ENCODE measurements at places on chromosomes 2 and 18. TPM values are rescaled to one million over a fixed set of nuclear protein-coding genes. Genes with fewer than 3 reads are reported as not detected.
A peak's percentile ranks its signal among the peaks of the same experiment; 100 is the strongest.

DNA sequence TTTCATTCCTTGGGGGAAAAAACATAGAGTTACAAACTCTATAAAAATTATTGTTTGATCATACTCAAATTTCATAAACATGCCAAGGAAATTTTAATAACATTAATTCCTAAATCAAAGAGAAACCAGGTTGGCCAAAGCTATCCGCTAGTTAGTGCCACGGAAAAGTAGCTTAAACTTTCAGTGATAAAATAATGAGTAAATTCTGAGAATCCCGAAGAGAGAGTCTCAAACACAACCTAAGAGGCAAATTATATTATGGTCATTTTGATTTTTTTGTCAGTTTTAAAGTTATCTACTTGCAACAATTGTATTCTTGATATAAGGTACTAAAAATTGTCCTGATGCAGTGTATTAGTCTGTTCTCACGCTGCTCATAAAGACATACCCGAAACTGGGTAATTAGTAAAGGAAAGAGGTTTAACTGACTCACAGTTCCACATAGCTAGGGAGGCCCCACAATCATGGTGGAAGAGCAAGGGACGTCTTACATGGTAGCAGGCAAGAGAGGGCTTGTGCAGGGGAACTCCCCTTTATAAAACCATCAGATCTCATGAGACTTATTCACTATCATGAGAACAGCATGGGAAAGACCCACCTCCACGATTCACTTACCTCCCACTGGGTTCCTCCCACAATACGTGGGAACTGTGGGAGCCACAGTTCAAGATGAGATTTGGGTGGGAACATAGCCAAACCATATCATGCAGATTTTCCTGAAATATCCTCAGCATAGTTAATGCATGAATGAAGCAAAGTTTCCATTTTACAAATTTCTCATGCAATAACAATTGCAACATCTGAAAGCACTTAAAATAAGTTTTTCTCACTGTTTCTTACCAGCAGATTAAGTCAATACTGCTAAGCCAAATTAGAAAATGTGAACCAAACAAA, 205.9 kb upstream of the STK17B start:
- no peak for DNase-seq

GRCh38 chr2:241015439-241015838, 17.0 kb downstream of the SNED1 start:
- DNase-seq = no peak

DNA sequence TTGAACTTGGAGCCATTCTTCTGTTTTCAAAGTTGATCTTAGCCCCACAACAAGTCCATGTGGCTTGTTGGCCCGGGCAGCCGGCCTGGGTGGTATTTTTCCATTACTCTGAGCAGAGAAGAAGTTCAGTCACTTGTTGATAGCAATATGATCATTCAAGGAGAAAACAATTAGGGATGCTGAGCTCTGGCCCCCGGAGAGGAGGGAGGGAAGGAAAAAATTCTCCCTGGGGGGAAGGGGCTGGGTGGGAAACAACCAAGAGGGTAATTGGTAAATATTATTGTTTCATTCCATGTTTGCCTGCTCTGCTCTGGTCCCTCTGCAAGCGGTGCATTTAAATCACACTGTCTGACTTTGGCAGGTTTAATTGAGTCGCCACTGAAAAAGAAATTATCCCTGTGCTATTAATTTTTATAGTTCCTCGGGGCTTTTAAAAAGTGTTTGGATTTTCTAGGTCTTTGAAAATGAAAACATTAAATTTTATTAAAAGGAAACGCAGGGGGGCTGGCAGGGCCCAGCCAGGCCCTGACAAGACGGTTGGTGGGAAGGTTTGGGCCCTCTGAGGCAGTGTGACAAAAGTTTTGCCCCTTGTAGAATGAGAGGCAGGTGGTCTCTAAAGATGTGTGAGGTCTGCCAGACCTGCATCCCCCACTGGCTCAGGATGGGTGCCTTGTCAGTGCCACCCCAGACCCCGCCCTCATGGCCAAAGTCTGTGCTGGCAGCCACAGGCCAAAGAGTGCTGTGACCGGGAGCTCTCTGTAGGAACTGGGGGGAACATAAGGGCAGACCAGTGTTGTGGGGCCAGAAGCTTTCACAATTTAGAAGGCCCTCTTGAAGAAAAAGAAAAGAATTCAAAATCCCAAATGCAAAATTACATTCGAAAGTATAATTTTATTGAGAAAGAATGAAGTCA, 52.5 kb upstream of the SLC14A2 start:
- no peak for DNase-seq

- DNase-seq = no peak
These were observed 44.2 kb upstream of the SALL3 start for GRCh38 chr18:78935406-78935805.

DNA sequence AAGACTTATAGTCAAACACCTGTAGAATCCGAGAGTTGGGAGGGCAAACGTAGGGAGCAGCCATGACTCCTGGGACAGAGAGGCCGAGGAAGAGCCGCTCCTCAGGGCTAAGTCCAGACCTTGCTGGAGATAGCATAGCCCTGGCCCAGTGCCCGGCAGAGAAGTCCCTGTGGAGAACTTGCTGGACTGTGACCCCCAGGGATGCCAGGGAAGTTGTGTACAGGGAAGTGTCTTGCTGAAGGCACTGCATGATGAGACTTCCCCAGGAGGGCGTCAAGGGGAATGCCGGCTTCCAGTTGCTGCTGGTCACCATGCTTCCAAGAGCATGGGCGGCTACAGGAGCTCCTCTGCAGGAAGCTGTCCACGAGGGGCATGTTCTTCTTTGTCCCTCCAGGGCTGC, 8.6 kb upstream of the CNDP1 start:
- no peak for DNase-seq

Gene ABCB11
- not detected for polyA plus RNA-seq

DNA sequence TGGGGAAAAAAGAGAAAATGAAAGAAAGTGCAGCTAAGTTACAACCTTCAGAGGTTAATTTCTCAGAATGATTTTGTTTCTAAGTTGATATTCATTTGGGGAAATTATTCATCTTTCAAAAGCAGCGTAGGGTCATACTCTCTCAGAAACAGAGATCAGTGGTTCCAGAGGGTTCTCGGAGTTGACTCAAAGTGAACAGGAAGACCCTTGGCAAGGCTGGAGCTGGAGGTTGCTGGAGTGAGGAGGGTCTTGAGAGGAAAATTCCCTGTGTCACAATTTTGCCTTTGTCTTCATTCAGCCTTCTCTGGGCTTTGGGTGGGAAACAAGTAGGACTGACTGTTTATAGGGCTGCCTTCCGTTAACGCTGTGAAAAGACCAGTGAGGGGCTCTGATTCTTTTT, 168.2 kb downstream of the ICOS start:
- no peak for DNase-seq

GRCh38 chr2:75023666-75024455, 65.4 kb downstream of the POLE4 start:
- no peak for DNase-seq

DNA sequence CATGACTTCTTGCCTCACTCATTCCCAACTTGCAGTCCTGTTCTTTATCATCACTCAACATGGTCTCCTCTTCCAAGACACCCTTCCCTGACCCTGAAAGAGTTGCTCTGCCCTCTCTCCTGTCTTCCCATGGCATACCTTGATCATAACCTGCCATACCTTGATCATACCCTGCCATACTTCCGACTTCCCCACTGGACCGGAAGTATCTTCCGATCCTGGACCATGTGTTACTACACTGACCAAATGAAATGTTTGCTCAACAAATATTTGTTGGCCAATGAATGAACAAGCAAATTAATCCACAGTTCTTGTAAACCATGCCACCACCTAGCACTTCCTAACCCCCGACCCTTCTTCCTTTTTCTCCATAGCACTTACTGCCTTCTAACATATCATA, 60.9 kb upstream of the ZNF397 start:
- no peak for DNase-seq

Gene CAPG
- polyA plus RNA-seq = 63.5 TPM

GRCh38 chr2:36820942-36821605, 124.6 kb downstream of the VIT start:
- DNase-seq = no peak

- no peak for DNase-seq
These were observed 77.0 kb upstream of the TACR1 start for GRCh38 chr2:75276093-75277029.

- DNase-seq = no peak
These were observed 220.6 kb downstream of the SETBP1 start for GRCh38 chr18:44901283-44901682.

DNA sequence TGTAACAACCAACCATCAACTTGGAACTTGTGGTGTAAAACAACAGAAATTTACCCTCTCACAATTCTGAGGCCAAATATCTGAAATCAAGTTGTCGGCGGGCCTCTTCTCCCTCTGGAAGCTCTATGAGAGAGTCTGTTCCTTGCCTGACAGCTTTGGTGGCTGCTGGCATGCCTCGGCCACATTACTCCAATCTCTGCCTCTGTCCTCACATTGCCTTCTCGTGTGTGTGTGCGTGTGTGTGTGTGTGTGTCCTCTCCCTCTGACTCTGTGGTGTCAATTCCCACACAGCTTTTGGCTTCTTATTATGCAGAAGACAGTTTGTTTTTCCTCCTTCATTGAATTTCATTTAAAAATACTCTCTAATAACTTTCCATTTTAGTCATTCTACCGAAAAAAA, 50.4 kb downstream of the ZDBF2 start:
- no peak for DNase-seq

Gene LIPG
- 58.8 TPM for polyA plus RNA-seq

Gene CCDC178
- 1.7 TPM for polyA plus RNA-seq

DNA sequence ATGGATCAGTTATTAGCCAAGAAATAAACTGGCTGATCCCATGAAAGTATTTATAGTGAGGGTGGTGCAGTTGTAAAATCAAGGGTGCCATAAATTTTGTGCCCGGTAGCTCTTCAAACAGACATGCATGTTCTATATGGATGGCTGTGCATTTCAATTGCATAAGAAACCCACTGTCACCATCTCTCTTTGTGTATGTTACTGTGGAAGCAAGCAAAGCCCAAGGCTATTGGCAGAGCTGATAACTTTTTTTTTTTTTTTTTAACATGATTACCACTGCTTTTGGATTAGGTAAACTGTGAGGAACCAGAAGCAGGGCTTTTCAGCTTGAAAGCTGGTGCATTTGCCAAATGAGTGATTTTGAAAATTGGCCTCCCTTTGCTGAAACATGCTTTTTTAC, 332.6 kb downstream of the SOX11 start:
- DNase-seq = no peak

GRCh38 chr2:205377324-205377723, 305.0 kb upstream of the NRP2 start:
- DNase-seq = no peak

DNA sequence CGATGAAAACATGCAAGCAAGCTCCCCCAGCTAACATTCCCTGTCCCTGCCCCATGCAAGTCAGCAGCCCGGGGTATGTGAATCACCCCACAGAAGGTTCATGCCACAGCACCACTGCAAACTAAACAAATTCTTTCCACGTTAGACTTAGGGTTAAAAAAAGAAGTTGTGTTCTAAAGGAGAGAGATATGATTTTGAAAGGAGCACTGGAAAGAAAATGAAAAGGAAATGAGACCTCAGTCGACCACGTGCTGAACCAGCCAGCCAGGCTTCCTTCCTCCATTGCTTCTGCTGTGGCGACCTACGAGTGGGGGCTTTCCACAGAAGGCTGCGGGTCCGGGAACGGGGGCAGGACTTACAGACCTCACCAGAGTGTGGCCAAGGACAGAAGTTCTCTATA, 52.0 kb downstream of the ARL4C start:
- DNase-seq = no peak

DNA sequence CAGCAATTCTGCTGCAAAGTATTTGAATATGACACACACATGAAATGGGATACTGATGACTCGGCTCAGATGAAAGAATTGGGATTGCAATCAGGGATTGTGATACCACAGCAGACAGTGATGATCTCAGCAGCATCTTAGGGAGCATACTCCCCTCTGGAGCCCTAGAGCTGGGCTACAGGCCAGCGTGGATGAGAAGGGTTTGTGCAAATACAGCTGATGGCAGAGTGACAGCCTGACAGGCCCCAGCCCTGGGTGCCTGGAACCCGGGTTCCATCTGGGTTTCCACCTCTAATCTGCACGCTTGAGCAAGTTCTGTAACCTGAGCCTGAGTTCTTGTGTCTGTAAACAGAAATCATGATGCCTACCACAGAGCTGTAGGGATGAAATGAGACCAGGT, 418.0 kb downstream of the LRATD1 start:
- no peak for DNase-seq

GRCh38 chr2:128277961-128278681, 40.5 kb downstream of the HS6ST1 start:
- no peak for DNase-seq

Gene LINC00305
- polyA plus RNA-seq = 1.4 TPM

- no peak for DNase-seq
These were observed 5.6 kb downstream of the TFPI start for GRCh38 chr2:187548656-187549055.

DNA sequence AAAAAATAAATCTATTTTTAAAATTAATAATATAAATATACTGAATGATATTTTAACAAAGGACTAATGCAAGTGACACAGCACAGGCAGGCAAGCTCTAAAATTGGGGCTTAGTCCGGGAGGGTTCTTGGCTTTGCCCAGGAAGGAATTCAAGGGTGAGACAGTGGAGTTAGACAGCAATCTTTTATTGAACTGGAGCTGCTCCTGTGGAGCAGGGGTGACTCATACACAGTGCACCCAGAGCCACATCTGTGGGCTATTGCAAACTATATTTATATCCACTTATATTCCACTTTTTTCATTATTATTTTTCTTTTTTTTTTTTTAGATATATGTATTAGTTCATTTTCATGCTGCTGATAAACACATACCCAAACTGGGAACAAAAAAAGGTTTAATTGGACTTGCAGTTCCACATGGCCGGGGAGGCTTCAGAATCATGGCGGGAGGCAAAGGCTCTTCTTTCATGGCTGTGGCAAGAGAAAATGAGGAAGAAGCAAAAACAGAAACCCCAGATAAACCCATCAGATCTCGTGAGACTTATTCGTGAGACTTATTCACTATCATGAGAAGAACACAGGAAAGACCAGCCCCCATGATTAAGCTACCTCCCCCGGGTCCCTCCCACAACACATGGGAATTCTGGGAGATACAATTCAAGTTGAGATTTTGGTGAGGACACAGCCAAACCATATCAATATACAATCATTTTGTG, 437.1 kb downstream of the BCL11A start:
- no peak for DNase-seq

DNA sequence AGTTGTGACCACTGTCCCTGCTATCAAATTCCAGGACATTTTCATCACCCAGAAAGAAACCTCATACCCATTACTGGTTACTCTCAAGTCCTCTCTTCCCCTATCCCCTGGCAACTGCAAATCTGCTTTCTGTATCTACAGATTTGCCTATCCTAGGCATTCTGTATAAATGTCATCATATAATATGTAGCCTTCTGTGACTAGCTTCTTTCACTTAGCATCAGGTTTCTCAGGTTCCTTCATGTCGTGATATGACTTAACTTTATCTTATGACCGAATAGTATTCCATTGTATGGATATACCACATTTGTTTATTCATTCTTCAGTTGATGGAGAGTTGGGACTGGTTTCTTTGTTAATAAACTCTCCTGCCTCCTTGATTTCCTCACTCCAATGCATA, 60.5 kb downstream of the PMAIP1 start:
- no peak for DNase-seq

GRCh38 chr2:167509586-167509985, 621.3 kb downstream of the XIRP2 start:
- DNase-seq = peak; percentile 6
